ENCODE measurements at places on chromosomes 6 and 20.

DNA sequence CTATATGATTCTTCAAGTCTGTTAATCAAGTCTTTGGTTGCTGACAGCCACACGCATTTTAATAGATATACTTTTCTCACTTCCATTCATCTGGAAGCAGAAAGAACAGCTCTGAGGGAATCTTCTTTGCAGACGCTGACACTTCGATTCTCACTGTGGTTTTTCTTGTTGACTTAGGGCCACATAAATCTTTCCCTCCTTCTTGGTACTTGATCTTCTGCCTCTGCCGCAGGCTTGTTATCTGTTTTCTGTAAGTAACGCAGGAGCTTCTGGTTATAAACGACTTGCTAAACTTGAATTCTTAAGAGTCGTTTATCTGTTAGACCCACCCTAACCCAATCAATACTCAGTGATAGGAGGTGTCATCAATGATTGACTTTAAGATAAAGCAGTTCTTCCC lies 268.8 kb upstream of the SULF2 start:
- DNase-seq = no peak

DNA sequence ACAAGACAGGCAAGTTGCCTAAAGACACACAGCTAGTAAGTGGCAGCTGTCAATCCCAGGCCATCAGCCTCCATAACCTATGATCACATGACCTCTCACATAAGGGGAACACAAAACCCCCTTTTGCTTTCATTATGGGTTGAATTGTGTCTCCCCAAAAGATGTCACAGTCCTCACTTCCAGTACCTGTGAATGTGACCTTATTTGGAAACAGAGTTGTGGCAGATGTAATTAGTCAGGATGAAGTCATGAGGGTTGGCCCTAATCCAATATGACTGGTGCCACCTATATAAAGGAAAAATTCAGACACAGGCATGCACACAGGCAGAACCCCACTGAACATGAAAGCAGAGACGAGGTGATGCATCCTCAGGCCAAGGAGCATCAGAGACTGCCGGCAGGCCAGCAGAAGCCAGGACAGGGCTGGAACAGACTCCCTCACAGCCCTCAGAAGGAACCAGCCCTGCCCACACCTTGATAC lies 33.6 kb downstream of the GFOD1 start:
- no peak for DNase-seq

DNA sequence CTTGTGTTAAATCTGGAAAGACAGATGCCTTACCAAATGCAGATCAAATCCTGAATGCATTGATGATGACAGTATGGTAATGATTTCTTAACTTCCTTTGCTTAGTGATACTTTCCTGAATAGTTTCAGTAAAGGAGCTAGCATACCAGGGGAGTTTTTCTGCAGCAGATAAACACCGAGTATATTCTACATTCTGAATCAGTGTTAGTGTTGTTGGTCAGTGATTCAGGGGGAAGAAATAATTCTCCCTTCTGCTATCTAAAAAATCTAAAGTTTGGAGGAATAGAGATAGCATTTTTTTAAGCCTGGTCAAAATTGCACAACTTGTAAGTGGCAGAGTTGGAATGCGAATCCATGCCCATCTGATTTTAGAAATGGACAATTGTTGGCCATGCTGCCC lies 512.2 kb upstream of the MARCKS start:
- DNase-seq = no peak

DNA sequence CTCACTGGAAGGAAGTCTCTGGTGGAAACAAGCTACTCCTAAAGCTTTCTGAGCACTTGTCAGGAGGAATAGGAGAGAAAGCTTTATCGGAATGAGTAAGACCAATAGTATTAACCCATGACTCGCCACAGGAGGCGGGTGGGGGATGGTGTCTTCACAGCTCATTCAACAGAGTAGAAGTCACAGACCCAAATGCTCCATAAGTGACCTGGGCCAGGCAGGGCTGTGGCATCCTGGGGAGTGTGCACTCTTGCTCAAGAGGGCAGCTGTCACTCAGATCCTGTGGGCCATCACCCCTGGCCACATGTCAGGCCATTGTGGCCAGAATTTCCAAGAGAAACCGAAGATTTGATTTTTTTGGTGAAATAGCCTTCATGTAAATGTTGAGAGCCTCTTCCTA lies 116.0 kb downstream of the SYCP2 start:
- no peak for DNase-seq

DNA sequence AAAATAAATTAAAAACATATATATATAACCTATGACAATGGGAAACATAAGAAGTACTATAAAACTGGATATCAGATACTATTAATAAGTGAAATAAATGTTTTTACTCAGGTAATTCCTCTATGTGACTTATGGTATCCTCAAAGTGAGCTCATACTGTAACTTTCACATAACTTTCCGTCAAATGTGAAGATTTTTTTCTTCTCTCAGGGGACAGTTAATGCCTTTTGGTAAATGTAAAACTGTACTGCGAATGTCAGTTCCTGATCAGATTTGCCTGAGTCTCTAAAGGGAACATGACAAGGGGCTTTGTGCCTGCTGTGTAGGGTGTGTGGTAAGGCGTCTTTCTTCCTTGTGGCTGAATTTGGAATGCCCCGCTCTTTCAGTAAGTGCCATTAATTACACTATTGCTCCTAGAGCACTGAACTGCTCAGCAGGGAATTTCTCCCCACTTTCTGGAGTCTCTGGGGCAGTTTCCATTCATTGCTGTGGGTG lies 271.8 kb downstream of the PRL start:
- no peak for DNase-seq

DNA sequence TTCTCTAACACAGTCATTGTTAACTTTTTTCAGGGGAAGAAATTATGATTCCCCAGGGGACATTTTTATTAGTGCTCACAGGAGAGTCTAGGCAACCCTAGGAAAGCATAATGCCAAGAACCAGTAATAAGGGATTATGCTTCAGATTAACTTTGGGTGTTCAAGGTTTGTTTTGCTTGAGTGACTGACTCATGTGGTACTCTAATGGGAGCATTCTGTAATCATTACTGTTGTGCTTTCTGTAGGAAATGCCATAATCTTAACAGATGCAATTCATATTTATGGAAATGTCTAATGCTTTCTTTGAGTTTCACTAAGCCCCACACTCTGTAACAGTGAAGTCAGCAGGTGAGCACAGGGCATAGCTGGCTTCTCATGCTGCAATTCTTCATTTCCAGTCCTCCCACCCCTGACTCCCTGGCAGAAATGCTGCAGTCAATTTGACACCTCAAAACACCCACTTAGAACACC lies 263.4 kb upstream of the MAN1A1 start:
- no peak for DNase-seq

GRCh38 chr6:125431971-125432370 lies 130.2 kb upstream of the HDDC2 start:
- DNase-seq = no peak

DNA sequence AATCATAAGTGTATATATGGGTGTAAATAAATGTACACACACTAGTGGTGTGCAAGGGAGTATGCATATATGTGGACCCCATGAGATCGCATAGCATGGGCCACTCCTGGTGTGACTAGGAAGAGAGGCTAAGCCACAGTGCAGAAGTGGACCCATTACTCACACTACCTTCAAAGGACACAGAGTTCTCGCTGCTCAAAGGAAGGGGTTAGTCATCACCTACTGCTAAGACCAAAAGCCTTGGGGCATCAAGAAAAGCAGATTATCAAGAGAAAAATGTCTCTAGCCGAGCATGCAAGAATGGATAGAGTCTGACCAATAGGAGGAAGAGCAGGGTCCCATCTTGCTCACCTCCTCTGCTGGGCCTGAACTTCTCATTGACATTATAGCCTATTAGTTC lies 195.5 kb downstream of the MAFB start:
- DNase-seq = no peak

- no peak for DNase-seq
Observed at GRCh38 chr6:76681781-76682180, 609.3 kb upstream of the IMPG1 start.

DNA sequence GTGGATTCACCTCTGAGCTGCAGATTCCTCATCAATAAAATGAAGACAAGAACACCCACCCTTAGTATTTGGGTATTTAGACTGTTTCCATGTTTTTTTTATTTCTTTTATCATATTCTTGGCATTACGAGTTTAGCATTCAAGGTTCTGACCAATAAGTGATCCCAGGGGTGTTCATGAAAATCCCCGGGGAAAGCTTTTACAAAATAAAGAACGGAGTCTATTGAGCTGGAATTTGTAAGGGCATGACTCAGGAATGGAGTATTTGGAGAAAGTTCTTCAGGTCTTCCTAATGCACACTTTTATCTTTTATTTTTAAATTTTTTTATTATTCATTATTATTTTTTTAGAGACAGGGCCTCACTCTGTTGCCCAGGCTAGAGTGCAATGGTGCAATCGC lies 19.4 kb upstream of the TOX2 start:
- no peak for DNase-seq

DNA sequence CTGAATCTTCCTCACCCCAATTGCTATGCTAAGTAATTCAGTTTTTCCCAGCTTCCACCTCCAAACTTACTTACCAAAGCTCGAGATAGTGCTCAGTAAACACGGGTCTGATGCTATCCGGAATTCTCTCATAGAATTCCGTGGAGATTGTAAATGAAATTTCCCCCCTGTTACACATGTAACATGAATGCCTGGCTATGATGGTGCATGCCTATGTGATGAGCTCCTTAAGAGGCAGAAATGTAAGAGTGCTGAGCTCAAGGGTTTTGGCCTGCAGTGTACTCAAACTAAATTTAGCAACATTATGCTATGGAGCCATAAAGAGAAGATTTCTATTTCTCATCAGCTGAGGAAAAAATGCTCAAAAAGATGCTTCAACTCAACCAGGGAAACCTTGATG lies 133.4 kb upstream of the FUT9 start:
- DNase-seq = no peak

- DNase-seq = peak; percentile 84
Observed at GRCh38 chr20:58623579-58624473, 27.3 kb upstream of the STX16 start.

- no peak for DNase-seq
Observed at GRCh38 chr6:77425216-77425615, 38.1 kb downstream of the HTR1B start.

DNA sequence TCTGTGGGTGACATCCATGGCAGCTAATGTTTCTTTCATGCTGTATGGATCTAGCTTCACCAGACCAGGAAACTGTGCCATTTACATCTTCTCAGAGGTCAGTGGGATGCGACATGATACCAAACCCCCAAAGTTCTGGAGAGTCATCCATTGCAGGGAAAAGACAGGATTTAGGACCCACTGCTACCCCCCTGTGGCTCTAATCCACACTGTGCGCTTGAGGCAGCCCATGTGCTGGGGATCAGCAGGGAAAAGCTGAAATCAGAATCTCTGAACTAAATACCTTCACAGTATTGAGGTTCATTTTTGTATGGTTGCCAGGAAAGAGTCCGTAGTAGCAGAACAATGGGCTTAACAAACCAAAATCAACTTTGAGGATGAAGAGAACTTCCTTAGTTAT lies 164.4 kb downstream of the TMEM242 start:
- no peak for DNase-seq

- no peak for DNase-seq
Observed at GRCh38 chr20:50070361-50070760, 42.6 kb downstream of the UBE2V1 start.

DNA sequence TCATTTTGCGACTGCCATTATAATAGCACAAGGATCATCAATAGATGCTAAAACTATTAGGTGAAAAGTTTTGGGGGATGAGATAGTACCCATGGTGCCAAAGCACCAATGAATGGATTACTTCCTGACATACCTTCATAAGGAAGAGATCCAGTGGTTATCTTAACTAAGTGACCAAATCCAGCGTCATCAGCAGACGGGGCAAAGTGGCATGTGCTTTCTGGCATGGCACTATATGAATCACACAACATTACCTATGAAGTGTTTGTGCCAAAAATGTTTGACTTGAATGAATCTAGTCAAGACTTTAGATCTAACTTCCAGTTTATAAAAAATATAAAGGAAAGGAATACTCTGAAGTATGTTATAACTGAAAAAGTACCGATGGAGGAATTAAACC lies 10.8 kb downstream of the TRIM26 start:
- DNase-seq = no peak

DNA sequence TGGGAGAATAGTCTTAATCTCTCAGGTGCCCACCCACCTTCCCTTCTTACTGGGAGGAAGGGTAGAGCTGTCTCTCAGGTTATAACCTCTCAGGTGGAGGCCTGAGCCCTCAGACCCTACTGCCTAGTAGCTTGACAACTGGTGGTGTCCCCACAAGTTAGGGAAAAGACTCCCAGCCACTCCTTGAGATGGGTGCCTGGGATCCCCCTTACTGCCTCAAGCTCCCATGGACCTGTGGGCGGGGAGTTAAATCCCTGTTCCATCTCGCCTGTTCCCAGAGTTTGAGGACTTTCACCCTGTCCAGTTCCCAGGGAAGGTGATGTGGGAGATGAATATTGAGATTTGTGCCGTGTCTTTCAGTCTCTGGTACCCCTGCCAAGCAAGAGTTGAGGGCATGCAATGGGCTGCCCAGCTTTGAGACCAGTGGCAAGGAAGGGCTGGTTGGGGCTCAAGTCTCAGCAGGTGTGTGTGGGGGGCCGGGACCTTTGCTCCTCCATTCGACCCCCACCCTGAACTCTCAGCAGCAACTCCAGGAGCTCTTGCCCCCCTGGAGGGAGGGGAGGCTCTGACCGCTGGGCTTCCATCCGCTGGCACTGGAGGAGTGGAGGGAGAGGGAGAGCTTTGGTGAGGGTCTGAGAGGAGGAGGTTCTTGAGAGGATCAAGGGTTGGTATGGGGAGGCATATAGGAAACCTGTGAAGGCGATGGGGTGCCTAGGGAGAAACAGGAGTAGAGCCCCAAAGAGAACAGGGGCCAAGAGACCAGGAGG lies 1.1 kb upstream of the PBX2 start:
- DNase-seq = no peak

DNA sequence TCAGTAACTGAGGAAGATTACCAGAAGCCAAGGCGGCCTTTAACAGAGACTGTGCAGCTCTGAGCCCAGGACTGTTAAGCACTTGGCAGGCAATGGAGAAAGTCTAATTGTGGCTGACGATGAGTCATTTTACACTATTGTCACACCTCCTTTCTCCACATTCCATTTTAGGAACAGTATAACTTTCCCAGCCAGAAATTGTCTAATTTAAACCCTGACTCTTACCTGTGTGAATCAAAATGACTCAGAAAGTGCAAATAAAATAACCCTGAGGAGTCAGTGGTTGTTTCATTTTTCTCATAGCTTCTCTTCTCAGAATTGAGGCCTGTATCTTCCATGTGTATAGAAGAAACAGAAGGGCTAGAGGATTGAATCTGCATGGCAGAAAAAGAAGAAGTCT lies 40.0 kb upstream of the OPN5 start:
- DNase-seq = no peak

Measured in adrenal gland (tissue), 19 donors.